ENCODE measurements at places on chromosomes 16 and 17. TPM values are rescaled to one million over a fixed set of nuclear protein-coding genes. Genes with fewer than 3 reads are reported as not detected.

CCL3 gene
- polyA plus RNA-seq = not detected

TNRC6C gene
- 3.9 TPM for polyA plus RNA-seq

STX1B gene
- polyA plus RNA-seq = 4.2 TPM

GRCh38 chr17:55295411-55296170 is 30.8 kb downstream of the HLF start:
- DNase-seq = peak; percentile 57

DNA sequence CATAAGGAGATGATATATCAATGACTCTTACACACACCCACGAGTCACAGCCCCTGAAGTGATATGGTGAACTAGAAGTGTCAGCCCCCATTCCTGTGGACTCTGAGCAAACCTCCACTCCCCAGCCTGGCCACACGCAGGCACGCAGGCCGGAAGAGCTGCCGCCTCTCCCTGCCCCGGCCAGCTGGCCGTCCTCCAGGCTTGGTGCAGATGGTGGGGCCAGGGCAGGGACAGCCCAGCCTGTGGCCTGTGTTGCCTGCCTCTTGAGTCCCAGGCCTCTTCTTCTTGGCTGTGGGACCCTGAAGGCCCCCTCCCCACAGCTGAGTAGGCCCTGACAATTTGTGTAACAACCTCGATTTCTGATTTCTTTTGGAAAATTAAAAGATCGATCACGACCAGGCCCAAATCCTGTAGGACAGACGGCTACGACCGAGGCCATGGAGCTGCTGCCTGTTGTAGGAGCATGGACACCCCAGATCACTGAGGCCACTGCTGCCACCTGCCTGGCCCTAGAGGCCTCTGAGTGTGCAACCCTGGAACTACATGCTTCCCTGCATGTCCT is 10.0 kb upstream of the MPRIP start:
- peak; percentile 58 for DNase-seq

GRCh38 chr16:50393858-50394802 is 25.3 kb upstream of the BRD7 start:
- DNase-seq = no peak

- DNase-seq = no peak
Observed at GRCh38 chr16:27386674-27387073, 15.3 kb upstream of the IL21R start.

GRCh38 chr16:31474173-31474714 is 2.3 kb downstream of the TGFB1I1 start:
- DNase-seq = peak; percentile 95

- no peak for DNase-seq
Observed at GRCh38 chr17:31251970-31252328, 45.1 kb downstream of the OMG start.

GRCh38 chr17:41457676-41458075 is 9.5 kb downstream of the KRT32 start:
- no peak for DNase-seq

Measured in fibroblast of lung (primary cell).